Stimulated activated CD4-positive, alpha-beta T cell treated with anti-CD3 and anti-CD28 coated beads, Interleukin-1b, Interleukin-23, amount 100 ng/mL, for 1 hour (primary cell): ENCODE measurements at places on chromosomes 4 and X.

DNA sequence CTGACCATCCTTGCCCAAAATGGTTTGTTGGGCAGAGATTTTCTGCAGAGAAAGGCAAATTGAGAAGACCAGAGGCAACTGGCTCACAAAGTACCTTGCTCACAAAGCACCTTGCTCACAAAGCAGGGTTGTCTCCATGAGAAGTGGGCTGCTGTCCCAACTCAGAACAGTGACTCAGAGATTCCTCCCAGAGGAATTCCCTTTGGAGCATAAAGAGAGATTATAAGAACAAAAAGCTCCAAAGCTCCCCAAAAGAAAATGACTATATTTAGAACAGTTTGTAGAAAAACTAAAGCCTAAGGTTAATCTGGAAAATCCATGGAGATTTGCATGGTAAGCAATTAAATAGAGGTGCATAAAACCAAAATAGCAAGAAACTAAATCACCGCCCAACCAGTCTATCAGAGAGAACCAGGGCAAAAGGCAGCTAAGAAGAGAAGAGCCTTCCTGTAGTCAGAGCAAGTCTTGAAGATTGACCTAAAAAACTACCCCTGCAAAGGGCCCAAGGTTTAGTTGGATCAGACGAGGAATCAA, 731.4 kb downstream of the FAT4 start:
- no peak for DNase-seq

- no peak for DNase-seq
Observed at GRCh38 chr4:169099771-169100180, 89.7 kb upstream of the CBR4 start.

DNA sequence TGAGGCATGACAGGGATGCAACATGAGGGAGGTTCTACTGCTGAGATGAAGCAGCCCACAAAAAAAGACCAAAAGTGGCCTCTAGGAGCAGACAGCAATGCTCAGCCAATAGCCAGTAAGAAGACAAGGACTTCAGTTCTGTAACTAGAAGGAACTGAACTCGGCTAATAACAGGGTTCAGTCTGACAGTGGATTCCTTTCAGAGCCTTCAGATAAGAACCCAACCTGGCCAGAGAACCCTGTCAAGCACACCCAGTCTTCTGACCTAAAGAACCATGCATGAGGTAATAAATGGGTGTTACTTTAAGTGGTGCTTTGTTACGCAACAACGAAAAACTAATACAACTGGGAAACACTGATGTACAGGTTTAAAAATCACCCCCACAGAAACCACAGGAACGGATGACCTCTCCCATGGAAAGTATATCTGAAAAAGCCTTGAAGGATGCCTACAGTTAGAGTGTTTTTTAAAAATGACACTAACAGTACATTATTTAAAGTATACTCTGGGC, 94.6 kb downstream of the PAPSS1 start:
- DNase-seq: no peak

- DNase-seq: no peak
Observed at GRCh38 chrX:133892337-133892736, 93.1 kb downstream of the GPC3 start.

DNA sequence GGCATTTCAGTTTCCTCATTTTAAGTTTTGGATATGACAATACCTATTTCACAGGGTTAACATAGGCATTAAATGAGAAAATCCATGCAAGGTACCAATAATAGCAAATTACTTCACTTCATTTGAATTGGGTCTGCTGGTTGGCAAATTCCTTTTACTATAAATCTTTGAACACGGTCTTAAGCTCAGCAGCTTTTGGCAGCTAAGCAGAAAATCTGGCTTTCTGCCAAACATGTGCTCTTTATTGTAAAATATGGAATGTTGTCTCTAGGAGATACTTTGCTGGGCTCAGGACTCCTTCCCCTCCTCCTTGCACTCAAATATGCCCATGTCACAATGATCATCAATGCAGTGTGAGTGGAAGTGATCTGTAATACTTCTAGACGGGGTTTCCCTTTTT, 16.8 kb upstream of the DMP1 start:
- no peak for DNase-seq

GRCh38 chr4:153211986-153212728, 7.9 kb downstream of the TRIM2 start:
- no peak for DNase-seq

GRCh38 chr4:6855692-6856297, 53.8 kb upstream of the TBC1D14 start:
- no peak for DNase-seq

GRCh38 chr4:67694662-67695061, 6.3 kb downstream of the UBA6 start:
- no peak for DNase-seq

DNA sequence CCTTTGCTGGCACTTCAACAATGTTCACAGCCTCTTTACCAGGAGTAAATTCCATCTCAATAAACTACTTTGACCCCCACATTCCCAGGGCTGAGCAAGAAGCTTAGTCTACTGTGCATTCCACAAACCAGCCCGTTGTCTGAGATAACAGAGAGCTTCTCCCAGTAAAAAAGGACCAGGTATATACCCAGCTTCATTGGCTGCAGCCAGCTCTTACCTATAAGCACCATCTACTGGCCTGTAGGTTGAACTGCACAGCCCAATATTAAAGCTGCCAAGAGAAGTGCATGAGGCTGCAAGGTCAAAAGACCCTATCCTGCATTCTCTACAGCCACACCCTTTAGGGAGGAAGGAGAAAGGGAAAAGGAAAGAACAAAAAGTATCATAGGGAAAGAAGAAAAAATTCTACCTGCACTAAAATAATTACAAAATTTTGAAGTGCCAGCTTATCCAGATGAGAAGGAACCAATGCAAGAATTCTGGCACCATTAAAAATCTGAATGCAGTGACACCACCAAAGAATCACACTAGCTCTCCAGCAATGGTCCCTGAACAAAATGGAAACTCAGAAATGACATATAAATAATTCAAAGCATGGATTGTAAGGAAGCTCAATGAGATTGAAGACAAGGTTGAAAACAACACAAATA, 45.7 kb upstream of the INTU start:
- no peak for DNase-seq

- no peak for DNase-seq
Observed at GRCh38 chr4:138242076-138242833, at the start of gene SLC7A11. TSS of gene SLC7A11 (minus strand) at chr4:138242349. CDS start at chr4:138242069, 280 bp downstream.

DNA sequence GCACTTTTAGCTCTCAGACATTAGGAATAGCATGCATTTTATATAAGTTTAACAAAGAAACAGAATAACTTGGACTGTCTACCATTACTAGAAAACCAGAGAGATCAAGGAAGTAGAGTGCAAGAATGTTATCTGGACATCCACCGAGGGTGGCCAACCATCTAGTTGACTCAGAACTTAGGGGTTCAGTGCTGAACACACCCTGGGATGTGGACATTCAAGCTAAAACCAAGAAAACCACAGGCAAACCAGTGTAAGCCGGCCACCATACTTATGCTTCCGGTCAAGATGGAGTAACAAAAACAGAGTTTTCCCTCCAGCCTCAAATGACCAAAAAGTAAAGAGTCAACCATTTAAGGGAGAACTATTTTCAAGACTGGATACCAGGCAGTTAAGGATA, 181.4 kb upstream of the MXRA5 start:
- no peak for DNase-seq
